WTC11 (cell line): ENCODE measurements at places on chromosomes 1 and 21.
A peak's percentile ranks its signal among the peaks of the same experiment; 100 is the strongest.

DNA sequence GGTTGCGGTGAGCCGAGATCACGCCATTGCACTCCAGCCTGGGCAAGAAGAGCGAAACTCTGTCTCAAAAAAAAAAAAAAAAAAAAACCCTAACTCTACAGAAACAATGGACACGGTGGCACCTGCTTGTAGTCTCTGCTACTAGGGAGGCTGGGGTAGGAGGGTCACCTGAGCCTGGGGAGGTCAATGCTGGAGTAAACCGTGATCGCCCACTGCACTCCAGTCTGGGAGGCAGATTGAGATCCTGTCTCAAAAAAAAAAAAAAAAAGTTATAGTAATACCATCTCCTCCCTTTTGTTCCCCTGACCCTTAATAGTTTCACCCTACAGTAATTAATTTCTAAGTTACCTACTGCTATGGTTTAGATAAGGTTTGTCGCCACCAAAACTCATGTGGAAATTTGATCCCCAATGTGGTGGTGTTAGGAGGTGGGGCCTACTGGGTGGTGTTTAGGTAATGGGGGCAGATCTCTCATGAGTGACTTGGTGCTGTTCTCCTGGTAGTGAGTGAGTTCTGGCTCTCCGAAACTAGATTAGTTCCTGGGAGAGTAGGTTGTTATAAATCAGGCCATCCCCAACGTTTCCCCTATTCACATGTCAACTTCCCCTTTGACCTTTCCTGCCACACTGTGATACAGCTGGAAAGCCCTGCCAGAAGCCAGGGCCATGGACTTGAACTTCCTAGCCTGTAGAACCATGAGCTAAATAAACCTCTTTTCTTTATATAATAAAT lies 9.8 kb downstream of the FBXO42 start:
- DNase-seq, result no peak

DNA sequence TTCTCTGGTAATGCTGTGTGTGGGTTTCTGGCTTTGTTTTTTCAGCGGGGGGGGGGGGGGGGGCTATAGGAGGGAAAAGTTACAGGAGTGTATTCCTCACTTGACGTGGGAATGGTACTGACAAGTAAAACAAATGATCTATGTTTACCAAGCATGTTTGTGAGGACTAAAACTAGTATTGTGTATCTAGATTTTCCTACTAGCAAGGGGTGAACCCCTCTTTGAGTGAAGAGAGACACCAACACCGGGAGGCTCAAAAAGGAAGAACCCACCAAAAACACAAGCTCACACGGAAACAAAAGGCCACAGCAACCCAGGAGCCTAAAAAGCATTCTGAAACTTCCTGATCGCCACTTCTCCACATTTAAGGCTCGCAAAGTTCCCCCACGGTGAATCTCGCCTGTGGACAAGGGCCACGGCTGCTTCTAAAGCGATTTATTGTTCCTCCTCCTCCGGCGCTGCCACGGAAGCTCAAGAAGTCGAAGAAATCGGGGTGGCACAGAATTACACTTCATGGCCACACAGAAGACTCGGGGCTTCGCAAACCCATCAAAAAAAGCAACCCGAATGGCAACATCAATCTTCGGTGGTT lies 703 bp downstream of the PUM1 start:
- DNase-seq, result no peak

GRCh38 chr1:28833381-28833780 lies 21.4 kb downstream of the OPRD1 start:
- DNase-seq, result no peak

DNA sequence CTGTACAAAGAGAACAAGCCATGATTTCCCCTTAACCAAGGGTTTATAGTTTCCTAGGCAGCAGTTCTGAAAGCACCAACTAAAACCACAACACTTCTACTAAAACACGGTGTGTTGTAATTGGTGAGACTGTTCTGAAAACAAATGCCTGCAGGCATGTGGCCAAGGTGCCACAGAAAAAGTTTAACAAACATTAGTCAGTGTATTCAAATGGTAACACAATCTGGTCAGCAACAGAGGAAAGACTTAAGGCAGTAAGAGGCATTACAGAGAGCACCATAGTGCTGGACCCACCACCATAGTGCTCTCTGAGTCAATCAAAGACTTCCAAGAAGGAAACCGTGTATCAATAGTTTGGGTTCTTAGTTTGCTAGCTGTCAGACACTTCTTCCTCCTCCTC lies 16.7 kb downstream of the SNIP1 start:
- DNase-seq, result no peak

DNA sequence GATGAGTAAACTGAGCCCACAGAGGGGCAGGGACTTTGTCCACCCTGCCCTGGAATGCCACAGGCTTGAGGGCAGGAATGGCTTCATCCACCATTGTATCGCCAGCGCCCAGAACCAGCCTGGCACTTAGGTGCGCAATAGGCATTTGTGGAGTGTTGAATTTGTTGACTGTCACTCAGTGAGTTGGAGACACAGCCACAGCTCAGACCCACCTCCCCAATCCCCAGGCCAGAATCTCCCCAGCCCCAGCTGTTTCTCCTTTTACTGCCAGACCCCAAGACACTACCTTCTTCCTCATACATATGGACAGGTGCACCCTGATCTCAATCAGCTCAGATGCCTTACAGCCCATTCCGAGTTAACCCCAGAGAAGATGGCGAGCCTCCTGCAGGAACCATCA lies 674.5 kb downstream of the MATN1 start:
- DNase-seq, result no peak

DNA sequence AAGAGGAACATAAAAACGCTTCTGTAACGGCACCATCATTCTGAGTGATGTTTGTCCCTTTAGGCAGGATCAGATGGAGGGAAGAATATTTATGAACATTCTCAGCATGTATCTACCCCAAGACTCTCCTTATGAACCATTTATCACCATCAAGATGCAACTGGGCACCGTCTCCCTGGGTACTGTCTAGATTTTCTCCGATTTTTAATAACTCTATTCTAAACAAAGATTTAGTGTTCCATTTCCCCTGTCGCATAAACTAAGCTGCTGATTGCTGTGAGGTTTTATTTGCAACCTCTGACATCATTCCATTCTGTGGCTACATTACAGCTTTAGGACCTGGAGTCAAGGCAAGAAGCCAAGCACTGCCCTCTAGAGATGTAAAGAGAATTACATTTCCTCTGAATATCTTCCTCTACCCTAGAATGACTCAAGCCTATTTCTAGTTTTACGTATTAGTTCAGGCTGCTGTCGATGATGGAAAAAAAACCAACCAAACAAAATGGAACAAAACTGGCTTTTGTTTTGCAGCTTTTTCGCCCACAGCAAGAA lies 130.1 kb upstream of the MAP1LC3C start:
- DNase-seq, result no peak

DNA sequence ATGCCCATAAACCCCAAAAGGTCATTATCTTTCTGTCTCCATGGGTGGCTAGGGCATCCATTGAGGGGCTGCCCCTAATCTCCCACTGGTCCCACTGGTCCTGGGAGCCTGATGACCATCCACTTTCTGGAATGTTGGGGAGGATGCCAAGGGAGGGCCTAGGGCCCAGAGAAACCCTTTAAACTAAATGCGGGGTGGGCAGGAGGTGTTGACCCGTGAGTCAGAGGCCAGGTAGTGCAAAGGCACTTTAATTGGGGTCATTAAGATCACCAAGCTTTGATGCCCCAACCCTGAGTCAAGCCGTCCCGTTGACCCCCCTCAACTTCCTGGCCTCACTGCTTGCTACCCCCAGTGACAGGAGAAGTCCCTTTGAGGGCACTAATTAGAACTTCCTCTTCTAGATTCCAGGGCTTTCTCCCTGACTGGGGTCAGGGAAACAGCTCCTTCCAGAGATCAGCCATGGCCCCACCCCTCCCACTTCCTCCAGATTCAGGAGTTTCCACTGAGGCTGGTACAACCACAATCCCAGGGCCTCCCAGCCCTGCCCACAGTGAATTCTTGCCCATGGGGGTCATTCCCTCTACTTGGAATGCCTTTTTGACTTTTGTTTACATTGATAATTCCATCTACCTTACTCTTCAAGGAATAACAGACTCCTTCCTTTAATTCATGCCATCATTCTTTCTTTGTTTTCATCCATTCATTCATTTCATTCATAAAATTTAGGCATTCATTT lies 15.5 kb upstream of the SERINC2 start:
- no peak for DNase-seq

DNA sequence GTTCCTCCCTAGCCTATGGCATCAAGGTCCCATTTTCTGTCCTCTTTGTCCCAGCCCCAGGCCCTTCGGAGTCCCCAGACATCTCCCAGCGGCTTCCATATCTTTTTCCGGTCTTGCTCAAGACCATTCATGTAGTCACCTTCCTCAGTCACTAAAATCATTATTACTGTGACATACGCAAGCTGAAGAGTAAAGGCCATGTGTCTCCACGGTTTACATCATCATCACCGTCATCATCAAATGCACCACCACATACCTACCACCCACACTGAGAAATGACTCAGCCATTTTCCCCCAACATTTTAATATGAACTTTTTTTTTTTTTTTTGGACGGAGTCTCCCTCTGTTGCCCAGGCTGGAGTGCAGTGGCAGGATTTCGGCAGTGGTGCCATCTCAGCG lies 43.4 kb downstream of the FHAD1 start:
- DNase-seq, result no peak

DNA sequence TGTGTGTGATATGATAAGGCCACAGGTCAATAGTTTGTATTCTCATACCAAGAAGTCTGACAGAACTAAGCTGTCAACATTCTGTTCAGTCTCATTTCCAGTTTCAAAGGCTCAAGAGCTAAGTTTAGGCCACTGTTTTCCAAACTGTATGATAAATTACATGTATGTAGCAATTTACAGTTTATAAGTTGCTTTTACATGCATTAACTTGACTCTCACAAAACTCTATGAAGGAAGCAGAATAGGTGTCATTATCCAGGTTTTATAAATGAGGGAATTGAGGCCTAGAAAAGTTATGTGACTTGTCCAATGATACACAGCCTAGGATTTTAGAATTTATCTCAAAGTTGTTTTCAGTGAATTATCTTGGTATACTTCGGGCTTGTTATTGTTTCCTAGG lies 23.4 kb downstream of the FMO5 start:
- DNase-seq, result no peak

DNA sequence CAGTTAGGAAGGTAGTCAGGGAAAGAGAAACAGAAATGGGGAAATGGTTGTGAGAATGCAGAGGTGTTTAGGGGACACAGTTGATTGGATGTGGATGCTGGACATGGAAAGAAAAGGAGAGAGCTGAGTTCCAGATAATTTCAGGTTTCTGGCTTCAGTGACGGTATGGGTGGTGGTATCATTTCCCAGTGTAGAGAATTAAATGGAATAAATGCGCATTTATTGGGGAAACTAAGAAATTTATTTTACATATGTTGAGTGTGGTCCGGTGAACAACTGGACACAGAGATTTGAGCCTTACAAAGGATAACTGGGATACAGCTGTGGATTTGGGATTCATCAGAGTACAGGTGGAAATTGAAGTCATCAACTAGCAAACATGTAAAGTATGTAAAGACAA lies 12.4 kb upstream of the ZNF281 start:
- DNase-seq, result no peak

- DNase-seq, result no peak
These were observed 4.0 kb upstream of the ABCG1 start for GRCh38 chr21:42214921-42215320.

DNA sequence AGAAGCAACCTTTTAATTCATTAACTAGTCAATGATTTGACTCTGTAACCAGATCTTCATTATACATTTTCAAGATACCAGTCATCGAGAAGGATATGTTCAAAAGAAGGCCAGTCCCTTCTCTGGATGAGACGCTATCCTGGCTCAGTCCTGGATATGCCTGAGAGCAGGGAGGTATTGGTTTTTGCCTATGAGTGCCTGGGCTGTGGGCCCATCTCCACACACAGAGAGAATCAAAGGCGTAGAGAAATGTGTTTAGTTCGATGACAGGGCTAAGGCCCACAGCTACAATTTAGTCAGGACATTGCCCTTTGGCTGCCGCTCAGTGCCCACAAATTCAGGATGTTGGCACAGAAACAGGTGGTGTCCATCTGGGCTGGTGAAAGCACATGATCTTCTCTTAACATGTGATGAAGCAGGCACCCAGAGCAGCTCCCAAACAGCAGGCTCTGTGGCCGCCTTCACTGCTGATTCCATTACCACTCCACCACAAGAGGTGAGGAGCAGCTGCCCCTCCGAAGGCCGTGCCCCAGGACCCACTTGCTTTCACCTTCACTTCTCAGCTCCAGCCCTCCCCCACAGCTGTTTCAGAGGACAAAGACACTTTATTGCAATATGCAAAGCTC lies 24.7 kb downstream of the ACKR1 start:
- DNase-seq, result no peak

- DNase-seq, result peak; percentile 22
These were observed 10.8 kb upstream of the DUSP12 start for GRCh38 chr1:161738627-161739287.

GRCh38 chr21:41957991-41958766 lies 4.4 kb upstream of the C2CD2 start:
- no peak for DNase-seq

DNA sequence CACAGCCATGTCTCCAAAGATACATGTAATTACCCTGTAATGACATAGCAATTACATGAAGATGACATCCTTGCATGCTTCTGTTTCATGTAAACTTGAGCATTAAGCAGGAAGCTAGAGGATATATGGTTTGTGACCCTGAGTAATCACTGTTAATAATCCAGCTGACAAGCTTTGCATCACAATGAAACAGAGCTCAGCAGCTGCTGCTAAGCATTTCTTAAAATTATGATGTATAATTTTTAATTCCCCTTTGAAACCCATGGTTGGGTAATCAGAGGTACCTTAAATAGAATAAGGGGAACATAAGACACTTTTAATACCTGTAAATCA lies 293.5 kb downstream of the NTNG1 start:
- DNase-seq, result no peak

GRCh38 chr1:72397786-72398185 lies 115.4 kb upstream of the NEGR1 start:
- DNase-seq, result no peak
